Progenitor cell of endocrine pancreas (in vitro differentiated cells): ENCODE measurements at places on chromosomes 11 and 22.

DNA sequence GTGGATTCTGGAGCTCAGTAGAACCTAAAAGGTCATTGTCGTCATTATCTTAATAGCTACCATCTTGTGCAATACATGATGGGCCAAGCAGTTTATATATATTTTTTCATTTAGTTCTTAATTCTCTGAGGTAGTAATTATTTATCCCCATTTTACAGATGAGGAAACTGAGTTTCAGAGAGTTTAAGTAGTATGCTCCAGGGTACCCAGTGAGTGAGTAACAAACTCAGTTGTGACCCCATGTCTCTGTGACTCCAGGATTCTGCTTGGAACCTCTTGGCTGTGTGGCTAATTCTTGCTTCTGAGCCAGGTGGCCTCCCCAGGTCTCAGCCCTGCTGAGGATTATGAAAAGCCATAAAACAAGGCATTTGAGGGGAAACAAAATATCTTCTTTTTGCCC is 82.6 kb downstream of the CEP164 start:
- no peaks in the 10 kb centered on the region for H3K4me1 ChIP-seq
- no peak overlapping the region for H3K27ac ChIP-seq
- H3K27me3 ChIP-seq, result no peaks in the 10 kb centered on the region
- no peak for DNase-seq

GRCh38 chr11:17479284-17480214 is 2.9 kb upstream of the ABCC8 start:
- no peak overlapping the region for H3K4me3 ChIP-seq
- no peak overlapping the region for H3K27ac ChIP-seq
- H3K27me3 ChIP-seq, result peaks cover 57% of the 10 kb centered on the region

DNA sequence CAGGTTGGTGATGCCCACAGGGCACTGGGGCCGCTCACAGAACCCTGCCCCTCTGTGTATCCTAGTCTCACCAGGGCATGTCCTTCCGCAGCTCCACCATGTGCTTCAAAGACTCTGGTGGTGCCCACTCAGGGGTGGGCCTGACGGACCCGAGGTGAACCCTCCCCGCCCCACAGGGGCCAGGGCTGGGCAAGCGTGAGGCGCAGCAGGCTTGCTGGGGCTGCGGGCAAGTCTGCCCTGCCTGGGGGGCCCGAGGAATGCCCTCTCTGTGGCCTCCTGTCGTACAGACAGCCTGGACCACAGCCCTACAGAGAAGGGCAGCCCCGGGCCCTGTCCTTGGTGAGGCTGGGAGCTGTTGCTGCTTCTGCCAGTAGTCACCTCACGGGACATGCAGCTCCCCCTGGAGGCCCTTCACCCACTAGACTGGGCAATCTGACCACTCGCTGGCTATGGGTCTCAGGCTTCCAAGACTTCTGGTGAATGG is 40.2 kb downstream of the TBX1 start:
- no peaks in the 10 kb centered on the region for H3K4me1 ChIP-seq
- H3K4me3 ChIP-seq, result no peak overlapping the region
- no peak overlapping the region for H3K27ac ChIP-seq
- peaks cover 2% of the 10 kb centered on the region for H3K36me3 ChIP-seq
- no peaks in the 10 kb centered on the region for H3K27me3 ChIP-seq
- DNase-seq, result no peak

DNA sequence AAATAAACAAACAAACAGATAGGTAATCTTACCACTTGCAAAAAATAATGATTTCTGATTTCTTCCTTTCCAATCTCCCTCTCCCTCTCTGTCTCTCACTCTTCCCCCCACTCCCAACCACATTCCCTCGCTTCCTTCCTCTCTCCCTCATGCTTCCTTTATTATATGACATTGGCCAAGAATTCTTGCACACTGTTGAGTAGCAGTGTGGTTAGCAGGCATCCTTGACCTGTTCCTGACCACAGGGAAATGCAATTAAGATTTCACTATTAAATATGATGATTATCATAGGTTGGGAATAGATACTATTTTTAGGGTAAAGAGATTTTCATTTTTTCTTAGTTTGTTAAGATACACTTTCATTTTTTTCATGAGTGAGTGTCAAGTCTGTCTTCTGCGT is 14.7 kb upstream of the PLAAT4 start:
- peaks cover 4% of the 10 kb centered on the region for H3K4me1 ChIP-seq
- DNase-seq, result no peak
- no peak overlapping the region for H3K4me3 ChIP-seq
- H3K27me3 ChIP-seq, result no peaks in the 10 kb centered on the region
- peaks cover 20% of the 10 kb centered on the region for H3K36me3 ChIP-seq

DNA sequence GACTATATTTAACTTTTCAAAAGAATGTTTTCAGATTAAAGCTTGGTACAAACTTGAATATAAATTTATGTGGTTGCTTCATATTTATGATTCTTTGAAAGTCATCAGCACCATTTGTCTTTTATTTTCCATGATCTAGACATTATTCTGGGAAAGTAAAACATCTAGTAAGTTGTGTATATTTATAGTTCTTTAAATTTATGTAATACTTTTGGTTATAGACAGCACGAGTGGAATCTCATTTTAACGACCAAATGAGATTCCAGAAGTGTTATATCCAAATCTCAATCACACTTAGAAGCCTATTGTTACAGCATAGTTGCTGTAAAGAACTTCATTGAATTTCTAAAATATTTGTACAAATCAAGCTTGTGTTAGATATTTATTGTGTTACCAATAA is 212.3 kb downstream of the DDX10 start:
- no peaks in the 10 kb centered on the region for H3K27me3 ChIP-seq
- no peaks in the 10 kb centered on the region for H3K4me1 ChIP-seq
- H3K4me3 ChIP-seq, result no peak overlapping the region
- H3K36me3 ChIP-seq, result no peaks in the 10 kb centered on the region
- H3K27ac ChIP-seq, result no peak overlapping the region
- DNase-seq, result no peak

- peaks cover 3% of the 10 kb centered on the region for H3K27me3 ChIP-seq
- H3K36me3 ChIP-seq, result no peaks in the 10 kb centered on the region
- H3K4me1 ChIP-seq, result peaks cover 13% of the 10 kb centered on the region
These were observed at the start of gene BCO2 for GRCh38 chr11:112174789-112175598. Gene BCO2 (plus strand): TSS chr11:112175512. CDS start chr11:112175602, 90 bp downstream.

GRCh38 chr11:117613521-117613920 is 183.5 kb downstream of the DSCAML1 start:
- DNase-seq, result no peak
- no peak overlapping the region for H3K27ac ChIP-seq
- H3K4me1 ChIP-seq, result peaks cover 17% of the 10 kb centered on the region
- H3K4me3 ChIP-seq, result no peak overlapping the region

GRCh38 chr11:121958971-121959325 is 157.1 kb downstream of the BLID start:
- H3K36me3 ChIP-seq, result no peaks in the 10 kb centered on the region
- no peak overlapping the region for H3K4me3 ChIP-seq
- peaks cover 20% of the 10 kb centered on the region for H3K27me3 ChIP-seq
- DNase-seq, result no peak
- peaks cover 6% of the 10 kb centered on the region for H3K4me1 ChIP-seq
